ENCODE measurements at places on chromosomes 2 and 18. TPM values are rescaled to one million over a fixed set of nuclear protein-coding genes. Genes with fewer than 3 reads are reported as not detected.

DNA sequence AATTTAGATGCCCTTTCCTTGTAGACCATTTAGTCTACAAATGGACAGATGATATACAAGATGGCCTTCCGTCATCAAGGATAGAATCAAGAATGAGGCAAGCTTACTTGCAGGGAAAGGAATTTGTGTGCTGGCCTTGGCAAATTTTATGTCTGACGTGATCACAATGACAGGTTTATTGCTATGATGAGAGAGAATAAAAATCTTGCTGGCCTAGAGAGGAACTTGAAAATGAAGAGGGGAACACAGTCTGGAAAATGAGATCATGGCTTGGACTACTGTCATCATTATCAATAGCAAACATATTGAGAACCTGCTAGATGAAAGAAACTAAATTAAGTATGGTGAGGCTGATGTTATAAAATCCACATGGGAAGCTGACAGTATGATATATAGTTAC lies 66.0 kb downstream of the CSRNP3 start:
- no peak for ATAC-seq

- no peak for ATAC-seq
Observed at GRCh38 chr18:29512761-29513160, 1335.8 kb upstream of the CDH2 start.

- peak; percentile 88 for ATAC-seq
Observed at GRCh38 chr2:102520009-102520408, 47.0 kb downstream of the SLC9A4 start.

DNA sequence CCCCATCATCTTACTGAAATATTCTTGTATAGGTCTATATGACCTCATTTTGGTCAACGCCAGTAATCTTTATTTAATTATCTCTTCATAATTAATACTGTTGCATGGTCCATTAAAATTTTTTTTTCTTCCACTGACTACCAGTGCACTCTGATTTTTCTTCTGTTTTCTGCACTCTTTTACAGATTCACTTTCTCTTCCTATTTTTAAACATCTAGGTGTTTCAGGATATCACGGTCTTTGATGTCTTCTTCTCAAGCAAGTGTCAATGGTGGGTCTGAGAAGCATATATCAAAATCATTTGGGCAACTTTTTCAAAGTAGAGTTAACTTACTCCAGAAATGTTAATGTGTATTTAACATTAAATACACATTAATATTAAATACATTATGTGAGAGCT lies 51.4 kb downstream of the CCDC141 start:
- ATAC-seq = no peak

DNA sequence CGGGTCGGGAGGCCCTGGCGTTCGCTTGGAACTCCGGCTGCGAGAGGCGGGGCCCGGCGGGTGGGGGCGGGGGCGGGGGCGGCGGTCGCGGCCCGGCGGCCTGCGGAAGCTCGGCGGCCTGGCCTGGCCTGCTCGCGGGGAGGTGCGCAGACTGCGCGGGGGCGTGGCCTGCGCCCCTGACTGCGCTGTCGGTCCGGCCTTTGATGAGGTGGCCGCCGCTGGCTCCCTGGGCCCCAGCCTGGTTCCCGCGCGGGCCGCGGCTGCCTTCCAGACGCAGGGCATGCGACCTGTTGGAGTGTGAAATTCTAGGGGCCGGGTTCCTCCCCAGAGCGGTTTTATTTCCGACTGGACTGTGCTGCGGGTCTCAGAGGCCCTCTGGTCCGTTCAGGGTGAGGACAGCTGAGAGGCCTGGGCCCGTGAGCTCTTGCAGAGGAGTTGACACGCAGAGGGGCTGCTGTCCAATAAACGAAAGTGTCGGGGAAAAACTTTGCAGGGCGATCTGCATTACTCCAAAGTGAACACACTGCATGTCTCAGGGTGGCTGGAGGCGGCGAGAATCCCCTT lies 629 bp downstream of the NRBP1 start:
- peak; percentile 91 for ATAC-seq

DNA sequence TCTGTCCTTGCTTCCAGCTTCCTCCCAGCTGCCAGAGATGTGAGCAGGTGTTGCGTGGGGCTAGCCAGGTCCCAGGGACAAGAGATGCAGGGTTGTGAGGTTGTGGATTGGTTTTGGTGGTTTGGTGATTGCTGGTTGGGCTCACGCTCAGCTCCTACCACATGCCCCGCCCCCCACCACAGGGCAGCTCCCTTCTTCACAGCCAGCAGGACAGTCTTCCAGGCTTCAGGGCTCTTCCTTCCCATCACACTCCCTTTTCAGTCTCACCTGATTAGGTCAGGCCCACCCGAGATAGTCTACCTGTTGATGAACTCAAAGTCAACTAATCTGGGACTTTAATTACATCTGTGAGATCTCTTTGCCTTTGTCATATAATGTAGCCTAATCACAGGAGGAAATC lies 52.0 kb upstream of the GLI2 start:
- no peak for ATAC-seq

DNA sequence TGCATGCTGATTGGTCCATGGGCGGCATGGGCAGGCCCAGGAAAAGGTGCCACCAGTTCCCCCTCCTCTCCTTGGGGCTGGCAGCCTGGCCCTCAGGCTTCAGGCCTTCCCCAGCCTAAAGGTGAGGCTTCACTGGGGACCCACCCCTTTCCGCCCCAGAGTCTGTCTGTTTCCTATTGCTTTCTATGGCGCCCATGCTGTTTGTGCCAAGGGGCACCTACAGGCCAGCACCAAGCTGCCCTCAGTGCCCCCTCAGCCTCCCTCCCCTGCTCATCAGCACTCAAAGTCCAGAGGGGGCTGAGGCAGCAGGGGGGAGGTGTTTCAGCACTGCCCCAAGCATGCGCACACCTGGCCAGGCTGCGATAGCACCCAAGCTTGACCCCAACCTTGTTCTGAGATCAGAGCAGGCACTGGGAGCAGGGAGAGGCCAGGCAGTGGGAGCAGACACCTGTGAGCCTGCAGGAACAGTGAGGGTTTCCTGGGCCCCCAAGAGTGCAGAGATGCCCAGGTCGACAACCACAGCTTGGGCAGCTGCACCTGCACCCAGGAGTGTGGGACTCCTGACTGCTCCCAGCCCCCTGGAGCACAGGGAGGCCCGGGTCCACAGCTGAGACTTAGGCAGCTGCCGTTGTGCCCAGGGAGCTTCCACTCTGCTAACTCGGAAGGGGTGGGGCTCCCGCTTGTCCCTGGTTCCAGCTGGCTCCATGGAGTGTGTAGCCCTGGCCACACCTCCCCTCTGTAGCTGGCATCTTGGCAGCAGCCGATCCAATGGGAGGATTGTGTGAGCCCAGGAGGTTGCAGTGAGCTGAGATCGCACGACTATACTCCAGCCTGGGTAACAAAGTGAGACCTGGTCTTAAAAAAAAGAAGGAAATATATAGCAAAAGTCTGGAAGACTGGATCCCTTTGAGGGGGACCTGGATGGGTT lies 69.1 kb downstream of the NCAPH start:
- peak; percentile 52 for ATAC-seq

DNA sequence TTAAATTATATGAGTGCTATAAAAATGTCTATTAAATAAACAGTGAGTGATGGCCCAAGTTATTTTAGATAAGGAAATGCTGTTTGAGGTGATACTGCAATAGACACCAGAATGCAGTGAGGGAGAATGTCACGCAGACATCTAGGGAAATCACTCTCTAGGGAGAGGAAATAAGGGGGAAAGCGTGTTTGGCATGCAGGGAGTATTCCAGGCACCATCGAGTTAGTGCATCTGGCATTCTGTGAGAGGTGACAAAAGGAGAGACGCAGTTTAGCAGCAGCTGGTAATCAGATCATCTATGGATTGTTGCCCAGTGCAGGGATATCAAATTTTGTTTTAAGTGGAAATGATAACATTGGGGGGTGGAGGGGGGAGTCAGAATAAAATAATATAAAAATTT lies 175.4 kb upstream of the NETO1 start:
- ATAC-seq = no peak

DNA sequence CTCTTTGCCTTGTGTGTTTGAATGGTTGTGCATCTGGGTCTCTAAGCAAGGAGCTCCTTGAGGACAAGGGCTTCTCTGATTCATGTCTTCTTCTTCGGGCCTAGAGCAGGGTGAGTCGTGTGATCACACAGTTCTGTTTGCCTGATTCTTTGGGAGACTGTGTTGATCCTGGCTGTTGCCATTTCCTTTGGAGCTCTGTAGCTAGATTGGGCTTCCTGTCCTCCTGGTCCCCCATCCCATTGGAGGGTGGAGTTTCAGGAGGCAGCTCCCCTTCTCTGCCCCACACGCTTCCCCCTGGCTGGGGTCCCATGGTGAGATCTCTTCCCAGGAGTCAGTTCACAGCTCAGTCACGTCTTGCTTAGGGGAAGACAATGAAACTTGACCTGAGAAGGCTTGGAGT lies 92.8 kb downstream of the TRIB2 start:
- no peak for ATAC-seq

DNA sequence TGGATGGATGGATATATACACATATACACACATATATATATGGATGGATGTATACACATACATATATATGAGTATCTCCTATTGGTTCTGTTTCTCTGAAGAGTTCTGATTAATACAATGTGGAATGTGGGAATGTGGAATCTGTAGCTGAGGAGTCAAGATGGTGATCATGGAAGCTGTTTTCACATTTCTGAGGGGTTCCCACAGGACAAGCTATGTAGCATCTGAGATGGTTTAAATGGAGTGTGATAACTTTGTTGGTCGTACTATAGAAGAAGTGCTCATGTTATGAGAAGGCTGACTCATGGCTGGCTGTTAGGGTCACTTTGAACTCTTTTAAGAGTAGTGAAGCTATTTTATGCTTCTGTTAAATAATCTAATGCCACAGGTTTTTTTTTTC lies 279.7 kb downstream of the MEIS1 start:
- no peak for ATAC-seq

GRCh38 chr2:133418671-133419070 lies 149.6 kb downstream of the NCKAP5 start:
- ATAC-seq = no peak

- ATAC-seq = no peak
Observed at GRCh38 chr2:173280853-173281252, 73.8 kb upstream of the CDCA7 start.

DNA sequence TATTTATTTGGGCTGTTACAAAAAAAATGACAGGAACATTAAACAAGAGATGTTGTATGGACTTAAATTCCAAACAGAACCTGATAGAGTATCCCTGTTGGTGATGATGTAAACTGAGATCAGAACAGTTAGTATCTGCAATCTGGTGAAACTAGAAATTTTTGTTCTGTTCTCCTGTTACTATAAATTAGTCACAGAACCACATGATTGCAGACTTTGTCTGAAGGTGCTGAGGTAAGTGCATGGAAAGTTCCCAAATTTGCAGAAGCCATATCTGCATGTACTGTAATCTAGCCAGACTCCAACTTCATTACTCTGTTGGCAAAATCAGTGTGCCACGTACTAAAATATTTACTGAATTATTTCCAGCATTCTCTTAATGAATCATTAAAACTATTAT lies 516.3 kb upstream of the FSIP2 start:
- ATAC-seq = no peak

DNA sequence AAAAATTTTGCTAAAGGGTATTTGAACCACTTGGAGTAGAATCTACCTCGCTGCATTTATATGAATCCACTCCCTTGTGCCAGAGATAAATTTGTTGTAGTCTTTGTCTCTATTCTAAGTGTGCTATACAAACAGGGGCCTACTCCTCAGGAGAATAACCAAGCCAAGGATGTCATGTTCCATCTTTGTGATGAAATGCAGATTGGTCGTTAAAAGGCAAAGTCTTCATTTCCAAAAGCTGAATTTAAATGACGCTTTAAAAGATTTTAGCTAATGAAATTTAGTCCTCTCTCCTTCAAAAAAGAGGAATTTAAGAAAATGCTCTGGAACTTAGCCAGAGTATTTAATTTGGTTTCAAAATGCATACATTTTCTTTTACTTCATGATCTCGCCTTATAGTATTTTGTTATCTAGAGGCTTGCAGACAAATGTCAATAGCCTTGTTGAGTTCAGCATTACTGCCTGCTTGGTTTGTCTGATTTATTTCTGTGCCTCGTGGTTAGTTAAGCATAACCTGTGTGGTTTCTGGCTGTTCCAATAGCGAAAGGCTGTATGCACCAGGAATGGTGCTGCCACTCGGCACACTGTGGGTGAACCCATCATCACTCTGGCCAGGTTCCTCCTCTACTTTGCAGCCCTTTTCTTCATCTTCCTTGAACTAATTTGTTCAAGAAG lies 417.6 kb downstream of the ZNF521 start:
- ATAC-seq = no peak

DNA sequence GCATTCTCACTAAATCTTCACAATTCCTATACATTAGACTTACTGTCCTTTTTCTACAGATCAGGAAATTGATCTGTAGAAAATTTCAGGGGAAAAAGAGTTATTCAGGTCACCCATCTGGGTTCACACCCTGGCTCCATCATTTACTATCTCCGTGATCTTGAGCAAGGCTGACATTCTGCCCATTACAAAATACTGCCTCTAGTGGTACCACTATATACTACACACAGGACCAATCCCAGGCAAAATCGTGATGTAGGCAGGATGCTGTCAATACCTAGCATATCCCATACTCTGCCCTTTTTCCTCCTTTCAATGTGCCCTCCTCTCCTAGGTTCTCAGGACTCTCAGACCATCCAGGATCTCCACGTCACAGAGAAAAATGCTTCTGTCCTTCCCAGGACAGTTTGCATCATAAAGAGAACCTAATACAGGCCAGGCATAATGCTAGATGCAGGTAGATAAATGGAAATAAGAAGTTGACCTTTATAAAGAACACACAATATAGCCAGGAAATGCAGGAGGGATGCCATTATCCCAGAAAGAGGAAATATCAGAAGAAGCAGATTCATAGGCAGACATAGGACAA lies 101.9 kb downstream of the CDH20 start:
- peak; percentile 57 for ATAC-seq

DNA sequence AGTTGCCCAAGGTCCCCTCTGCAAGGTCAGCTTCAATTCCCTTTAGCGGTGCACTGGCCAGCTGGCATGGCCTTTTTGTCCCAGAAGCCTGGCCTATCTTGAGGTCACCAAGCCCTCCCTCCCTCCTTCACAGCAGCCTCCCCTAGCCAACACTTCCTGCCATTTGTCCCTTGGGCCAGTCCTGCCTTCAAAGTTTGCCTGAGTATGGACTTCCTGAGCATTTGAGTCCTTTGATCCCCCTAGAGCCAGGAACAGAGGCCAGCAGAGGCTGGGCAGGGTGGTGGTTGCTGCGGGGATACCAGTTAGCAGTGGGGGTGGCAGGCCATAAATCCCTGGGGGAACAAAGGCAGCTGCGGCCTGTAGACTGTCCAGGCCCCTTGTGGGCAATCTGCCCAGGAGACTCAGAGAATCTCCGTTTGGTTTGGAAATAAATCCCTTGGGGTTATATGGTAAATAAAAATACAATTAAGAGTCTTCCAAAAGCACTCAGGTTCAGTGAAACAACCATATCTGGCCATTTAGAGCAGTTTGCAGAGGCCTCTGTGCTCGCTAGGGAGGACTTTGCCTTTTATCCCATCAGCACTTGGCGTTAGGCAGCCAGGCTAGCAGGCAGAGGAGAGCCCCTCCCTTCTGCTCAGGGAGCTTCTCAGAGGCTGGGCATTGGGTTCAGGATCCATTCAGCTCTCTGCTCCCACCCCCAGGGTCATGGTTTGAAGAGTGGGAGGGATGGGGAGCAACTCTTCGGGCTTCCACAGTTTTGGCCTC lies 3.1 kb upstream of the HES6 start:
- no peak for ATAC-seq

Gene PRKCE
- 13.1 TPM for total RNA-seq

Gene RAB17
- total RNA-seq = 7.8 TPM

Gene DNER
- total RNA-seq = 0.60 TPM

Gene CHRND
- not detected for total RNA-seq

Gene AKAIN1
- not detected for total RNA-seq

Gene ZNF892
- total RNA-seq = 1.3 TPM

Gene ACMSD
- not detected for total RNA-seq

Gene KCNG3
- total RNA-seq = 0.12 TPM

Gene CYP26B1
- total RNA-seq = 1.9 TPM

Gene POTEF
- not detected for total RNA-seq

Gene UGT1A1
- 0.56 TPM for total RNA-seq

Gene IL1B
- total RNA-seq = 4.1 TPM
